ENCODE measurements at places on chromosomes 13 and 19.

DNA sequence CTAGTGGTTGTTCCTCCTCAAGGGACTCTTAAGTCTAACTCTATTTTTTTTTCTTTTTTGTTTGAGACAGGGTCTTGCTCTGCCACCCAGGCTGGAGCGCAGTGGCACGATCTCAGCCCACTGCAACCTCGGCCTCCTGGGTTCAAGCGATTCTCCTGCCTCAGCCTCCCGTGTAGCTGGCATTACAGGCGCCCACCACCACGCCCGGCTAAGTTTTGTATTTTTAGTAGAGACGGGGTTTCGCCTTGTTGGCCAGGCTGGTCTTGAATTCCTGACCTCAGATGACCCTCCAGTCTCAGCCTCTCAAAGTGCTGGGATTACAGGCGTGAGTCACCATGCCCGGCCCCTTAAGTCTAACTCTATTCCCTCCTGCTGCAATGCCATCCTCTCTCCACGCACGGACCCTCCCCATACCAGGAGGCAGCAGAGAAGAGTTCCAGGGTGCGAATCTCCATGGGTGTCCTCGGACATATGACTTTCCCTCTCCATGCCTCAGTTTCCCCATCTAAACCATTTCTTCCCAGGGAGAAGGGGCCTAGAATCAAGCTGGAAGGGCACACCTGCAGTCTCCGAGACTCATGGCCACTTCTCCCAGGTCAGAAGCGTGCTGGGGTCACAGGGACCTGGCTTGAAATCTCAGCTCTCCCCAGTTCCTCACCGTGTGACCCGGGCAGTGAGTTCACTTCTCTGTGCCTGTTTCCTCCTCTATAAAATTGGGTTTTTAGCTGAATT lies 6.0 kb upstream of the BCL3 start:
- DNase-seq, result no peak

GRCh38 chr13:33069365-33069764 lies 53.1 kb downstream of the KL start:
- DNase-seq, result no peak

DNA sequence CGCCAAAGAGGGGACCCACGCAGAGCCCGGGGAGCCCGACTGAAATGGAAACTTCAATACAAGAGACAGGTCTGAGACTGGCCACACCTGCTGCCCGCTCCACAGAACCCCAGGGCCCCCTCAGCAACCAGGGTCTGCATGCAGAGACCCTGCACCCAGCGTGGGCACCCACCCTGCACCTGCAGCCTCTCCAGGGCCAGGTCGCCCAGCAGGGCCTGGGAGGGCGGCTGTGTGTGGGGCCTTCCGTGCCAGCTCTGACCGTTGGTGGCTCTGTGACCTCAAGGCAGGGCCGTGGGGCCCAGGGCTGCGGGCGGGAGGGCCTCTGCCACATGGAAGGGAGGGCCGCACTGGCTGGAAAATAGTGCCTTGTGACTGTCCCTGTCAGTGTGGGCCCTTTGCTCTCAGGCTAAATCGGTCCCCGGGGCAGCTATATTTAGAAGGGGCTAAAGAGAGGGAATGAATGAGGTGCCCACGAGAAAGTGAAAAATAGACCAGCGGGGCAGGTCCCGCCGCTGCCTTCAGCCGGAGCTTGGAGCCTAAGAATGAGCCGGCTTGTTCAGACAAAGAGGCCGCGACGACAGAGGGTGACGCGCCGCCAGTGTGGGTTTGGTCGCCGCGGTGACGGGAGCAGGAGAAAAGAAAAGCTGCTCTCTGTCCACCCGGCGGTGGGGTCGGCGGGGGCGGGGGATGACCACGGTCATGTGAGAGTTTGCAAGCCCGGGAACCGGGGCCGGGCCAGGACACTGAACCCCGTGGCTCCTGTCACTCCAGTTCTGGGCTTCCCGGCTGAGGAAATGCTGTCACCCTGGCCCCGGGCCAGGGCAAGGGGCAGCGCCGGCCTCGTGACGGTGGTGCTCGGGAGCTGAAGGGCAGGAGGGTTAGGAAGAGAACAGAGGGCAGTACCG lies 70.5 kb downstream of the GADD45B start:
- no peak for DNase-seq

DNA sequence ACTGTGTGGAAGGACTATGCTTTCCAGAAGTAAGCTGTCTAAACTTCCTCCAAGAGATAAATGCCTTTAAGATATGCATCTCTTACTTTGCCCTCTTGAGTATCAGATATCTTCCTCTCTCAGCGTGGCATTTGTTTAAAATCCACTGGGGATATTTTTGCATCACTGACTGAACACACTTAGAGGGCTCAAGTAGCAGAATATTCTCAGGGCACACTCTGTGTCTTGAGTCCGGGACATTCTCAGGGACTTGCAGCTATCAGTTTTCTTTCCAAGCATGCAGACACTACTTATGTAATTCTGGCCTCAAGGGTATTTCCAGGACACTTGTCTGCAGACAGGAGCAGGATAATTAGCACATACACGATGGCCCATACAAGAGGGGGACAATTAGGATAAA lies 84.7 kb downstream of the ERCC5 start:
- DNase-seq, result no peak

- DNase-seq, result no peak
These were observed 4.1 kb downstream of the IL27RA start for GRCh38 chr19:14035706-14036105.

DNA sequence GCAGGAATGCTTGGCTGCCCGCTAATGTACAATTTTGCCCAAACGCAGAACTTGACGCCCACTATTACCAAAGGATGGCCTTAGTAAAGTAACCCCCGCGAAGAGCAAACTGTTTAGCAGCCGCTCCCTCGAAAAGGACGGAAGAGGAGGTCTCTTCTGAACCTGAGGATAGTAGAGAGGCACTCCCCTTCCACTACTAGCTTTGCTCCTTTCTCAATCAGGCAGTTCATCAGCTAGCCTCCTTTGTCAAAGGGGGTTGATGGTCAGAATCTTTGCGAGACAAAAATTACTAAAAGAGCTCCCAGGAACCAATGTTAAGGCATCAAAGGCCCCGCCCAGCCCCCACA lies 534 bp downstream of the CAB39L start:
- peak; percentile 15 for DNase-seq

GRCh38 chr19:4867534-4868285 lies at the start of gene PLIN3:
PLIN3 (minus strand) TSS chr19:4867667; CDS start chr19:4861394, 6,273 bp downstream.
- peak; percentile 100 for DNase-seq

- no peak for DNase-seq
These were observed 163.2 kb downstream of the TEX29 start for GRCh38 chr13:111483621-111483987.

- DNase-seq, result no peak
These were observed 111.3 kb upstream of the PCDH9 start for GRCh38 chr13:67341406-67341805.

GRCh38 chr19:3693025-3693925 lies 7.0 kb downstream of the PIP5K1C start:
- no peak for DNase-seq

DNA sequence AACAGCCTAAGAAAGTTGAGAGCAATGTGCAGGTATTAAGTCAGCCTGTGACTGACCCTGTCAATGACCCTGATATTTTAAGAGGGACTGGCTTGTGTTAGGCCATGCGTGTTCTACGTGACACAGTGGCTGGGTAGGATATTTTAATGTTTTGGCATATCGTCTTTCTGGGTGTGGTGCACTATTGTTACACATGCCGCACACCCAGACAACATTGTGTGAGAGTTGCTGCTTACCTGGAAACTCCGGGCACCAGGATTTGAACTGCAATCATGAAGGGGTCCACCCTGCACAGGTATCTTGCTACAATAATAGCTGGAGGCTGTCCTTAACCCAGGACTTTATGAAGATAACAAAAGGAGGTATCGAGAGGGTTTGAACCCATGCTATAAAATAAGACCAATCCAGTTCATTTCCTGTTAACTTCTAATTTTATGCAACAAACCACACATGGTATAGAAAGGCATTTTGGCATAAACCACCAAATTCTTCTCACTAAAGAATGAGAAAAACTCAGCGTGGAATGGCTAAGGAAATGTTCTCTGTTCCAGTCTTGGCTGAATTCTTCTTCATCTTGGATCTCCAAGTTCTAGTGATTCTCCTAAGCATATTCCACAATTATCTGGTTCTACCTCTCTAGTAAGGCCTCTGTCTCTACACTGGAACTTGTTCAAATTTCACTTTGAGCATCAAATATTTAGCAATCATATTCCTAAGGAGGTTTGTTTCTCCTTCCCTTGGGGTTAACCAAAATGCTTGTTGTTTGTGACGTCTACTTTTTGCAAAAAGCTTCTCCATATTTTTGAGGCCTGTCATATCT lies 38.7 kb upstream of the POMP start:
- no peak for DNase-seq

DNA sequence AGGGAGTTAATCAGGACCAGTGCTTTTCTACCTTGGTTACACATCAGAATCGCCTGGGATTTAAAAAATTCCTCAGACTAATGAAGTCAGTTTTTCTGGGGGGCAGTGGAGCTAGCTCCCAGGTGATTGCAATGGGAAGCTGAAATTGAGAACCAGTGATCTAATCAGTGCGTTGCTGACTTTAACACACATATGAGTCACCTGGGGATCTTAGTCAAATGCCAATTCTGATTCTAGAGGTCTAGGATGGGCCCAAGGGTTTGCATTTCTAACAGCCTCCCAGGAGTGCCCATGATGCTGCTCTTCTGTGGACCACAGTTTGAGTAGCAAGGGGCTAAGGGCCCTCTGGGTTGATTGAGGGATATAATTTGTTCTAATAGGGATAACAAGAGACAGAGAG lies 54.5 kb downstream of the KL start:
- DNase-seq, result no peak

DNA sequence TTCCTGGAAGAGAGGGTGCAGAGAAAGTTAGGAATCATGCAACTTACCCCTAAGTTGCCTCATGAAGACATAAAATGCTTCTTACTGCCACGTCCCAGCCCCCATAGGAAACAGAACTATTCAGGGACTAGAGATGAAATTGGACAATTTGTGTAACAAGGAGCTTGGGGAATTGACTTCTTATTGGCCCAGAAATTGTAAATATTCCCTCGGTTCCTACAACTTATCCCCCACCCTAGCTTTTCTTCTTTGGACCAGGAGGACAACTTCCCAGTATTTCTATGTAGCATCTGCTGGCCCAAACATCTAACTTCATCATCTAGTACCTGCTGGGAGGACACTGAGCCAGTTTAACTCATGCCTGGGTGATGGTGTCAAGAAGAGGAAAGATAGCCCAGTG lies at the start of gene OR1M1:
OR1M1 (plus strand) TSS at position 301 of the 400 bp plus-strand sequence. CDS start 6,184 bp downstream, outside the sequence.
- DNase-seq, result no peak

DNA sequence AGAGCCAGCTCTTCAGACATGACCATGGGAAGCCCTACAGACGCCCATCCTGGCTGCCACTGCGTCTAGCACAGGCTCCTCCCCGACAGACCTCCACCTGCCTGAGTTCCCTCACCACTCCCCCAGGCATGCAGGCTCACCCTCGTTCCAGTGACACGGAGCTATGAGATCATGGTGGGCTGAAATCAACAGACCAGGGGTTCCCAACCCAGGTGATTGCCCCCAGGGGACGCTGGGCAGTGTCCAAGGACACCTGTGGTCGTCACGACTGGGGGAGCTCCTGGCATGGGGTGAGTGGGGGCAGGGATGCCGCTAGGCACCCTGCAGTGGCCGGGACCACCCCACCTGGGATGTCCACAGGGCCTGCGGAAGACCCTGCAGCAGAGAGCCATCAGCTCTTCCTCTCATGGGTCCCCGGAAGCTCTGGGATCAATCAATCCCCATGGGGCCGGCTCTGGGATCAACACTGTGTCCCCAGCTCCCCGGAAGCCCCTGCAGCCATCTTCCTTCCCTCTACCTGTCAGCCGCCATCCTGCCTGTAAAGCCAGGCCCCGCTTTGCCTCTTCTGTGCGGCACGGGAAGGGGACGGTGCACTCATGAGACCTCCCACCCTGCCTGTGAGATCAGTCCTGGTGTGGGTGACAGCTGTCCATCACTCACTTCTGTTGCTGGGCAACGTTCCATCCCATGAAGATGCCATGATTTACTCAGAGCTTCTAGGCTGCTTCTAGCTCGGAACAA lies 12.8 kb upstream of the MADCAM1 start:
- no peak for DNase-seq

- DNase-seq, result no peak
These were observed 23.3 kb upstream of the BCL3 start for GRCh38 chr19:44725251-44725650.

- peak; percentile 2 for DNase-seq
These were observed 38.4 kb upstream of the VSTM2B start for GRCh38 chr19:29487432-29487831.

GRCh38 chr19:19224150-19224851 lies 12.5 kb downstream of the NCAN start:
- no peak for DNase-seq

DNA sequence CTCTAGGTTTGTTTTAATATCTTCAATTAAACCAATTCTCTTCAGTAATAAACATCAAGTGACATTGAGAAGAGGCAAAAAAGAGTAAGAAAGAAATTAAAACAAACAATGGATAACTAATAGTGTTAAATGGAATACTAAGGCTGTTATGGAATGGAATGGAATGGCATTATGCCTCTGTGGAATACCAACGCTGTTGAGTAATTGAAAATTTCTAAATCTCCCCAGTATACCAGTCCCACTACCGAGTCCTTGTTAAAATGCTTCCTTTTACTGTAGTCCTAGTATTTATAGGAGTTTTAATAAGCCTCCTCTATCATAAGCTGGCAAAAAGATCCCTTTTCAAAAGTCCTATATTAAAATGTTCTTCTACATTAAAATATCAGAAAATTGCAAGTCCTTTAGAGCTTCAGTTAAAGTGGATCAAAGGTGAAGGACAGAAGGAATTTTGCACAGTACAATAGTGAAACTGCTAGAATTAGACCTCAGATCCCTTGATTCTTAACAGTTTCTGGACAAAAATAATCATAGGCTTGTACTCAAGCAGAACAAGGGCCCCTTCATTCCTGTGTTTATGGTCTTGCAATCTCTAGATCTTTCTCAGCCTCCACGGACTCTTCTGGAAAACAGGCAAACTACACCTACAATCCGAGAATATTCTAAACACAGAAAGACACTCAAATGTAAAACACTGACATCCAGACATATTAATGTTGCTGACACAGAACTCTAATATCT lies 128.2 kb downstream of the PCDH9 start:
- no peak for DNase-seq

DNA sequence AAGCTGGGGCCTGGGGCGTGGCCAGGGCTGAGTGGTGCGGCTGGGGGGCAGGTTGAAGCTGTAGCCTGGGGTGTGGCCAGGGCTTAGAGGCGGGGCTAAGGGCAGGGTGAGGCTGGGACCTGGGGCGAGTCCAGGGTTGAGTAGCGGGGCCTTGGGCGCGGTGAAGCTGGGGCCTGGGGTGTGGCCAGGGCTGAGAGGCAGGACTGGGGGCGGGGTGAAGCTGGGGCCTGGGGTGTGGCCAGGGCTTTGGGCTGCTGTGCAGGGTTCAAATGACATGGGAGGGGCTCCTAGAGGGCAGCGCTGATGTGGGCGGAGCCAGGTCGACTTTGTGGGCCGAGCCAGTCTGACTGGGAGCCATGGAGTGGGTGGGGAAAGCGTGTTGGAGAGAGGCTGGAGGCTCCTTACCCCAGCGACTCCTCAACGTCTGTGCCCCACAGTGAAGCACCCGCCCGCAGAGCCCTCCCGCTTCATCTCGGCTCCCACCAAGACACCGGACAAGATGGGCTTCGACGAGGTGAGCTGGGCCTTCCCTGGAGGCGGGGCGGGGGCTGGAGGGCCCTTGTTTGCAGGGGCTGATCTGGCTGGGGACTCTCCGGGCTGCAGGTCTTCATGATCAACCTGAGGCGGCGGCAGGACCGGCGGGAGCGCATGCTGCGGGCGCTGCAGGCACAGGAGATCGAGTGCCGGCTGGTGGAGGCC lies 21.5 kb downstream of the COLGALT1 start:
- peak; percentile 19 for DNase-seq

GRCh38 chr19:43464134-43464775 lies 1.2 kb downstream of the LYPD3 start:
- peak; percentile 83 for DNase-seq
